ENCODE measurements at places on chromosomes 3 and 15. TPM values are rescaled to one million over a fixed set of nuclear protein-coding genes. Genes with fewer than 3 reads are reported as not detected.

LSAMP gene
- 67.1 TPM for total RNA-seq

TERC gene
- 6.4 TPM for total RNA-seq

FANCD2 gene
- total RNA-seq: 7.0 TPM

COLQ gene
- total RNA-seq: 4.8 TPM

DNA sequence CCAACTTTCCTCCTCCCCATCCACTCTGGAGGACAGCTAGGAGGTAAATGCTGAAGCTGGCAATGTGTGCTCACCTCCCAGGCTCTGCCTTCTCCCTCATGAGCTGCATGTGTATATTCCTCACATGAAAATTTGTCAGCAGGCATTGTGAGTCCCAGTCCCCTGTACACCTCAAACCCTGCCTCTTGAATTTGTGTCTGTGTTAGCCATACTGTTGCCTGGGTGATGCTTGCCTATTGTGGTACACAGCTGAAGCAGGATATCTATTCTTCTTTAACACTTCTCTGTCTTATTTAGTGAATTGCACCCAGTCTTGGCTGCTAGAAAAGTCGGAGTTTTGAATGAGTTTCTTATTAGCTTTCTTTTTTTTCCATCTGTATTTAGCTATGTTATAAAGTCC, 586.0 kb upstream of the TGFBR2 start:
- DNase-seq: no peak
- H3K27ac ChIP-seq: no peak overlapping the region
- H3K27me3 ChIP-seq: no peaks in the 10 kb centered on the region
- H3K36me3 ChIP-seq: no peaks in the 10 kb centered on the region
- H3K4me3 ChIP-seq: no peak overlapping the region
- no peaks in the 10 kb centered on the region for H3K4me1 ChIP-seq

GRCh38 chr15:35134299-35134698, 49.2 kb upstream of the NANOGP8 start:
- no peak for DNase-seq
- H3K27me3 ChIP-seq: no peaks in the 10 kb centered on the region
- H3K4me3 ChIP-seq: no peak overlapping the region
- no peaks in the 10 kb centered on the region for H3K4me1 ChIP-seq
- H3K27ac ChIP-seq: no peak overlapping the region

- peaks cover 12% of the 10 kb centered on the region for H3K4me1 ChIP-seq
- no peaks in the 10 kb centered on the region for H3K36me3 ChIP-seq
- no peak for DNase-seq
- H3K27me3 ChIP-seq: peaks cover 2% of the 10 kb centered on the region
- no peak overlapping the region for H3K27ac ChIP-seq
These were observed 10.4 kb downstream of the COL6A6 start for GRCh38 chr3:130527426-130527825.

DNA sequence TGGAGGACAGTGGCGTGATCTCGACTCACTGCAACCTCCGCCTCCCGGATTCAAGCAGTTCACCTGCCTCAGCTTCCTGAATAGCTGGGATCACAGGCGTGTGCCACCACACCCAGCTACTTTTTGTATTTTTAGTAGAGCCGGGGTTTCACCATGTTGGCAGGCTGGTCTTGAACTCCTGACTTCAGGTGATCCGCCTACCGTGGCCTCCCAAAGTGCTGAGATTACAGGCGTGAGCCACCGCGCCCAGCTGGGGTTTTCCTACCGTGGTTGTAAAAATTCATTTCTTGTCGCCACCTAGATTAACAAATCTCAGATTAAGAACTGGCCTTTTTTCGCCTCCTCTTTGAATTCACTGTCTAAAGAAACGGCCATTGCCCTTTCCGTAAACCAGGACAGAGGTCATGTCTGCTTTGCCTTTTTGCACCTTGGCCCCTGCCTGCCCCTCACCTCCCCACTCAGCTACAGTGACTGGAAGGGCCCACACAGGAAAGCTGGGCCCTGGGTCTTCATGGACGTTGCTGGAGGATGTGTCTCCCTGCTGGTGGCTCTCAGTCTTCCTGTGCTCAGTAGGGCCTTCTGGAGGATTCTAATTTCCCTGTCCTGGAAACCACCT, 17.2 kb downstream of the ZNF710 start:
- H3K4me3 ChIP-seq: no peak overlapping the region
- H3K36me3 ChIP-seq: no peaks in the 10 kb centered on the region
- peaks cover 9% of the 10 kb centered on the region for H3K4me1 ChIP-seq

- no peaks in the 10 kb centered on the region for H3K27me3 ChIP-seq
- H3K4me1 ChIP-seq: peaks cover 13% of the 10 kb centered on the region
- DNase-seq: no peak
- H3K27ac ChIP-seq: no peak overlapping the region
- no peak overlapping the region for H3K4me3 ChIP-seq
These were observed 45.6 kb downstream of the SST start for GRCh38 chr3:187624588-187624987.
